ENCODE measurements at places on chromosomes 2 and 18. TPM values are rescaled to one million over a fixed set of nuclear protein-coding genes. Genes with fewer than 3 reads are reported as not detected.

NPPC gene
- not detected for total RNA-seq

POTEJ gene
- total RNA-seq = not detected

IL37 gene
- 118 TPM for total RNA-seq

CDH19 gene
- 3.8 TPM for total RNA-seq

POTEI gene
- total RNA-seq = not detected

TXNL1 gene
- total RNA-seq = 41.0 TPM

CNPPD1 gene
- 45.9 TPM for total RNA-seq

UGT1A1 gene
- 0.72 TPM for total RNA-seq

OTOS gene
- total RNA-seq = not detected

RFX8 gene
- total RNA-seq = not detected

TUBB8B gene
- not detected for total RNA-seq

GAL3ST2 gene
- total RNA-seq = not detected

CNTNAP5 gene
- total RNA-seq = not detected

MDH1B gene
- 0.26 TPM for total RNA-seq

GKN2 gene
- total RNA-seq = not detected

NTSR2 gene
- not detected for total RNA-seq

SERPINB4 gene
- 0.44 TPM for total RNA-seq

ALS2 gene
- 24.9 TPM for total RNA-seq

FOSL2 gene
- 370 TPM for total RNA-seq

HPCAL1 gene
- total RNA-seq = 38.0 TPM
